Brain (organoid and tissue), 16 donors: ENCODE measurements at places on chromosomes 5 and 9. TPM values are rescaled to one million over a fixed set of nuclear protein-coding genes. Genes with fewer than 3 reads are reported as not detected.

DNA sequence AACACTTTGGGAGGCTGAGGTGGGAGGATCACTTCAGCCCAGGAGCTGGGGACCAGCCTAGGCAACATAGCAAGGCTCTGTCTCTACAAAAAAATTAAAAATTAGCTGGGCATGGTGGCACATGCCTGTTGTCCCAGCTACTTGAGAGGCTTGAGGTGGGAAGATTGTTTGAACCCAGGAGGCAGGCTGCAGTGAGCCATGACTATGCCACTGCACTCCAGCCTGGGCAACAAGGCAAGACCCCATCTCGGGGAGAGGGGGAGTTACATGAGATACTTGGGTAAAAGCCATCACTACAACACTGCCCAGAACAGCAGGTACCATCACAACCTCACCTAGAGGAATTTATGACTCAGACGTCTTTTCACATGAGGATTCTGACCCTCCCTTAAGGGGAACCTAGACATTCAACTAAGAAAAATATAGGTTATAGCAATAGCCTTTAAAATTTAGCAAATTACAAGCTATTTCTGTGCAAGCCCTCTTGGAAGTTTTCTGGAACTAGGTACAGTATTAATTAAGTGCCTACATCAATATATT is 143.5 kb downstream of the NFIB start:
- no peak for DNase-seq

The IFNA13 gene
- not detected for polyA plus RNA-seq

GRCh38 chr9:123513554-123513953 is 157.6 kb downstream of the CRB2 start:
- DNase-seq, result no peak

The C5orf52 gene
- polyA plus RNA-seq, result not detected

The MARVELD2 gene
- polyA plus RNA-seq, result 6.6 TPM

The FRMPD1 gene
- polyA plus RNA-seq, result 7.6 TPM

DNA sequence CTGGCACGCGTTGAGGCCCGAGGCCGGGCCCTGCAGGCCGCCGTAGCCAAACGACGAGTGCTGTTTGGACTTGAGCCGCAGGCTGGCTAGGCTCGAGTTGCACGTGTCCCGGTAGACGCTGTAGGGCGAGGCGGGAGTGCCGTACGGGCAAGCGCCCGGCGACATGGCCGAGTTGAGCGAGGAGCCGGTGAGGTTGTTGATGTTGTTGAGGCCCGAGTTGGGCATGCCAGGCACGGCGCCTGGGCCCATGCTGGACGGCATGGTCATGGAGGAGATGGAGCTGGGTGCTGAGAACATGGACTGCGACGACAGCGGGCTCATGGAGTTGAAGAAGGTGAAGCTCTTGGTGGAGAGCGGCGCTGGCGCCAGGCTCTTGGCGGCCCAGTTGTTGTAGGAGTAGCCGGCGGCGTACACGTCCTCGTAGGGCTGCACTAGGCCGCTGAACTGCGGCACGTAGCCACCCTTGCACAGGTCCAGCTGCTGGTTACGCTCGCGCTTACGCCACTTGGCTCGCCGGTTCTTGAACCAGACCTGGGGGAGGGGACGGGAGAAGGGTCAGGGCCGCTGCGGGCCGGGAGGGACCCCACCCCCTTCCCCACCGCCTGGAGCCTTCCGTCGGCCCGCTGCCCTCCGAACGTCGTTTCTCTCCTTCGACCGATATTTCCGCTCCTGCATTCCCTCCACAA is 5.1 kb downstream of the PITX1 start:
- no peak for DNase-seq

DNA sequence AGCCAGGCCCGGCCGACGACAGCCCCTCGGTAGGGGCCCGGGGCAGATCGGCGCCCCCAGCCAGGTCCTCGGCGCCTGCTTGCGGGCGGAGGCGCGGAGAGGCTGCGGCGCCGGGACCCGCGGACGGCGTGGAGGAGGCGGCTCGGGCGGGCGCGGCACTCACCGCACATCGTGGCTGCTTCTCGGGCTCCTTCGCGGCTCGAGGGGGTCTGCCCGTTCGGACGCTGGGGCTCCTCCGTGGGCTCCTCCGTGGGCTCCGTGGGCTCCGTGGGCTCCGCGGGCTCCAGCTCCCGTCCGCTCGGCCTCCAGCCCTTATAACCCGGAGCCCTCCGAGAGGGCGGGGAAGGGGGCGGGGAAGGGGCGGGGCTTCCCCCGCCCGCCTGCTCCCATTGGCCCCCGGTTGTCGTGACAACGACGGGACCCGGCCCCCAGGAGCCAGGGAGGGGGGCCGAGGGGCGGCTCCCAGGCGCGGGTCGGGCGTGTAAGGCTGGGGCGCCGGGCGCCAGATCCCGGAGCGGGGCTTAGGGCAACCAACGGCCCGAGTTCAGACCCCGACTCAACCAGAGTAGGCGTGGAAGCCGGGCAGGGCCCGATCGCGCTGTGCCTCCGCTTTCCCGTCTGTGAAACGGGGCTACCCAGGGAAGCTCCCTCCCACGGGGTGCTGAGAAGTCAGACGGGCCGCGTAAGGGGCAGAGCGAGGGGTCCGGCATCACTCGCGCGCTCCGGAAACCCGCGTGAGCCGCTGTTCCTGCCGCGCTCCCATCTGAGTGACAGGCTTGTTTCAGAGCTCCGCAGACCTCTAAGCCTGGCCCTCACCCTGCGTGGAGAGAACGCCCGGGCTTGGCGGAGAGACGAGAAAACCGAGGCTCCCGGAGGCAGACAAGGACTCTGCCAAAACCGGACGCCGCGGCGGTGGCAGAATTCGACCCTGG is at the start of gene GFPT2:
GFPT2 (minus strand) TSS at position 289 of the 932 bp plus-strand sequence; CDS start at position 170, 119 bp downstream.
- peak; percentile 86 for DNase-seq

- DNase-seq, result peak; percentile 92
These were observed 62.9 kb upstream of the ORM1 start for GRCh38 chr9:114259798-114260523.

DNA sequence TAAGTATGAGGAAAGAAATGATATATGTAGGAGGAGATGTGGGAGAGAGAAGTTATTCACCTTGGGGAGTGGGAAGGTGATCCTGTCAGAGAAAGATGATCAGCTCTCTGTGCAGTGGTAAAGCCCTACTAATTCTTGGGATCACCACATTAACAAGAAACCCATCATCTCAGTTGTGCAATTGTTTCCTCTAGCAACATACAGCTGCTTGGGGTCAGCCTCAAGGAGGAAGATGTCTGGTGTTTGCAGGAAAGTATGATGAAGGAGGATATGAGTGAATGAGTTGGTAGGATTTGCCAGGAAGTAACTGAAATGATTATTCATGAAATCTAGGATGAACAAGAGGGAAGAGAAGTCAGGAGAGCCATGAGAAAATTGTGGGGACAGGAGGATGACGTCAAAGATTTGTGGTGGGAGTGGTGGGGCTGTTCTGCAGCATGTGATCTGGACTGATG is 50.1 kb downstream of the TNFSF8 start:
- no peak for DNase-seq

The UBE2B gene
- polyA plus RNA-seq, result 59.1 TPM

- peak; percentile 28 for DNase-seq
These were observed 3.4 kb downstream of the SLC6A19 start for GRCh38 chr5:1204693-1205242.
